Activated effector memory CD4-positive, alpha-beta T cell treated with Interleukin-2 at 50 U/mL for 16 hours (primary cell): ENCODE measurements at places on chromosomes 1 and 21.

- no peak for DNase-seq
Measured at GRCh38 chr1:80509965-80510522, 1290.7 kb upstream of the ADGRL2 start.

DNA sequence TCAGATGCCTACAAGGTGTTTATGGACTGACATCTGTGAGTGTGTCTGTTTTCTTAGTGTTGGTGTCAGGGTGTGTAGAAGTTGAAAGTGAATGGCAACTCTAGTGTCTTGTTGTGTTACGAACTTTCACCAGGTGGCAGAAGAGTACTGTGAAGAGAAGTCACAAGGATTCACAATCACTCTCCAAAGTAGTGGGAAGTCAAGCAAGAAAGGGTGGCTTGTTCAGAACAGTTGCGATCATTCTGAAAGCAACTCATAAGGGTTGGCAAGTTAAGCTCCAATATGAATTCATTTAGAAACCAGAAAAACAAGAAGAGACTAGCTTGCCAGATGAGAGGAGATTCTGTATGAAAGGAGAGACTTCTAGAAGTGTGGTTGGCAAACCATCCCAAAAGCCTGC, 86.1 kb downstream of the FASLG start:
- no peak for DNase-seq

GRCh38 chr1:151346082-151346768, 827 bp downstream of the RFX5 start:
- peak; percentile 4 for DNase-seq

DNA sequence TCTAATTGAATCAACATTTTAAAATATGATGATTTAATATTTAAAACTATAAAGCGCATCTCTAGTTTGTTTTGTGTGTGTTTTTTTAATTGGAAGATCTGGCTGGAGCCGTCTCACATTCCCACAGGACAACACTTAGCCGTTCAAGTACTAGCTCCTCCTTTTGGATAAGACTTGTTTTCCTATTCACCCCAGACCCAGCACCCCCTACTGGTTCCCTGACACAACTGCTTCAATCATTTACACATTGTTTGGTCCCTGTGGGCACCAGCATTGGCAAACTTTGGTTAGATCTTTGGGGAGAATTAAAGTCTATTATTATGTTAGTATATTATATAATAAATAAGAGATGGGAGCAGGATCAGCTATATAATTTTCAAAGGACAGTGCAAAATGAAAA, 34.5 kb downstream of the TYW3 start:
- DNase-seq, result no peak

- DNase-seq, result no peak
Measured at GRCh38 chr1:213852107-213852506, 135.7 kb upstream of the PROX1 start.

- DNase-seq, result no peak
Measured at GRCh38 chr21:34075091-34075425, 1.7 kb downstream of the MRPS6 start.

- no peak for DNase-seq
Measured at GRCh38 chr21:41201385-41201784, 33.4 kb downstream of the BACE2 start.

- DNase-seq, result no peak
Measured at GRCh38 chr1:166235728-166236127, 68.9 kb upstream of the FAM78B start.

GRCh38 chr1:159958719-159959380, 4.8 kb upstream of the SLAMF9 start:
- no peak for DNase-seq

DNA sequence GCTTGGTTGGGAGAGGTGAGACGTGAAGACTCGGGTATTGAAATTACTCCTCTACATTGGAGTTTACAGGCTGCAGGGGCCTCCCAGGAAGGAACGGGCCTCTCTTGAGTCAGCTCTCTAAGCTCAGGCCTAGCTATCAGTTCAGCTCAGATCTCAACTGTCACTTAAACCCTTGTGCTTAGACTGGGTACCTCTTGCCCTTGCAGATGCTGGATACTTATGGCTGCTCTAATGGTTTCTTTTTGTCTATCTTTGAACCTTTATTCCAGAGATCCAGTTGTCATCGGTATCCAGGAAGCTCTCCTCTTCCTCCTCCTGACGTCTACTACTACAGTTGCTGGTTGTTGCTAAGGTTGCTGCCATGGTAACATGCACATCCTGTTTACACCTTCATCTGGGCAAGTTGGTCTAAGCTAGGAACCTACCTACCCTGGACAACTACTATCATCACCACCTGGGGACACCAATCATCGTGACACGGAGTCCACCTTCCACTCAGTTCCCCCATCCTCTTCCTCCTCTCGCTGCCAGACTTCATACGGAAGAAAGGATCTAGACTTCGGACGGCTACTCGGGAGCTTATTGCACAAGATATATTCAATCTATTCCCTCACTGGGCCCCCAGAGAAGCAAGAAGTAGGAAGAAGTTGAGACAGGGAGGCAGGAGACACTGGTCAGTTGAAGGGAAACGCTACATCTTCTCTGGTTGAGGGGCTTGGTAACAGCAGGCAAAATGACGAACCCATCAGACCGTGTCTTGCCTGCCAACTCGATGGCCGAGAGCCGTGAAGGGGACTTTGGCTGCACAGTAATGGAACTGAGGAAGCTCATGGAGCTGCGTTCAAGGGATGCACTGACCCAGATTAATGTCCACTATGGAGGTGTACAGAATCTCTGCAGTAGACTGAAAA, 56.1 kb downstream of the ATP2B4 start:
- DNase-seq, result peak; percentile 34

- DNase-seq, result no peak
Measured at GRCh38 chr1:2165646-2166045, 28.9 kb downstream of the FAAP20 start.

DNA sequence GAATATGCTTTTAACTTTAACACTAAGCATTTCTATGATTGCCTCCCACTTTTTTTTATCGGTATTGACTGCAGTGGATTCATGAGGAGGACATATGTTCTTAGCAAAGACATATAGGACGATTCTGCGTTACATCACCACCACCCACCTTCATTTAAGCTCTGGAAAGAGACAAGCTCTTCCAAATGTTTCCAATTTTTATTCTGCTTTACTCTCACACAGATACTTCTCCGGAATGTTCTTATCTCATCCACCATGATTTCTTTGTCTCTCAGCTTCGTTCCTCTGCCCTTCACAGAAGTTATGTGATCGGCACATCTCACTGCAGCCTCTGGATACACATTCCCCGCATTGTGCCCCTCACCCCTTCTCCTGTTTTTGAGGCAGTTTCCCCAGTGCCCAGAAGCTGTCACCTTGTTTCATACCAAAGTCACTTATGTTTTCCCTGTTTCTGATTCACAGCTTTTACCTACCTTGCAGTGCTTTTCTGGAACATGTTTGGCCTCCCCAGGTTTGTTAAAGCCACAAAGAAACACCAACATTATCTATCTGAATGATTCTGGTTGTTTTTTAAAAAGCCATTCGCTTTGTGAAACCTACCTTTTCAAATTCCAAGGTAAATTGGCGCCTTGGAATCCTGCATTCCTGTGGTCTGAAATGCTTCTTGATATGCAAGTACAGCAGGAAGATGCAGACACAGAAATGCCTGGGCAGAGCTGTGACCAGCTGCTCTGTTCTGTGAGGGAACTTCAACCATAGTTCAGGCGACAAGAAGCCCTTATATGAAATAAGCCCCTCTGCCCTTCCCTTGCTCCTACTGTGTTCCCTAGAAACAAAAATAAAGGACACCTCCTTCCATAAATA, 1020.2 kb downstream of the TTLL7 start:
- DNase-seq, result no peak

- DNase-seq, result no peak
Measured at GRCh38 chr1:182291584-182292192, 99.9 kb downstream of the GLUL start.

- no peak for DNase-seq
Measured at GRCh38 chr1:116918714-116919357, 9.1 kb downstream of the PTGFRN start.

DNA sequence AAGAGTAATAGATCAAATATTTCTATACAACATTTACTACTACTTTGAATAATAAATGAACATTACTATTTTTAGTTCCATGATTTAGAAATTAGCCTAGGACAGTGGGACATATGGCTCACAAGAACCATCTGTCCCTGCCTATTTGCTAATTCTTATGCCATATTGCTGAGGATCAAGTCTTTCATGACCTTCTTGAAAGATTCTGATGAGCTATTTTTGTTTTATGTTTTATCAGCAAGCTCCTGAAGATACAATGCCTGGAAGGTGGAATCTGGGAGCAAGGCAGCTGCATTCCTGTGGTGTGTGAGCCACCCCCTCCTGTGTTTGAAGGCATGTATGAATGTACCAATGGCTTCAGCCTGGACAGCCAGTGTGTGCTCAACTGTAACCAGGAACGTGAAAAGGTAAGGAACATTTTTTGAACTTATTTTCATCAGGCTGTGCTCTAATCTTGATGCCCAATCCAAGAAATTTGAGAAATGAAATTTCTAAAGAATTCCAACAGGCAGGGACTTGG, 326.7 kb downstream of the PAPPA2 start:
- DNase-seq, result no peak

GRCh38 chr1:230210981-230211336, 143.9 kb downstream of the GALNT2 start:
- no peak for DNase-seq

GRCh38 chr1:226082959-226083301, 20.4 kb downstream of the H3-3A start:
- no peak for DNase-seq

DNA sequence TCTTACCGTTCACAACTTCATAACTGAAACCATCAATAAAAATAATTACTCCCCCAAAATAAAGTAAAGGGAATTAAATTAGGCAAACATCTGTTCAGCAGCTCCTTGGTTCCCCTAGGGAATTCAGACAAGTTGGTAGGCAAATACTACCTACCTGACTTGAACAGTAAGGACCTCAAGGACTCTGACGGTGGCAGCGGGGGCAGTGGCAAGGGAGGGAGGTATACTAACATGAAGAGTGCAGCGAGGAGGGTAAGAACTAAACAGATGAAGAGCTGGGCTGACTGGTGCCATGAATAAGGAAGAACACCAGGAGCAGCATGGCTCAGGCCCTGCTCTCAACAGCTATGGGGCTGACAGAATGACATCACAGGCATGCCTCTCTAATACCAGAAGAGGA, 33.1 kb downstream of the MTOR start:
- no peak for DNase-seq

GRCh38 chr1:116690849-116691406, 23.4 kb upstream of the IGSF3 start:
- no peak for DNase-seq

GRCh38 chr1:154896771-154897286, 26.7 kb upstream of the KCNN3 start:
- DNase-seq, result no peak

GRCh38 chr21:31184459-31184858, 146.2 kb upstream of the KRTAP19-8 start:
- DNase-seq, result peak; percentile 51

GRCh38 chr1:29650041-29650400, 413.7 kb downstream of the PTPRU start:
- no peak for DNase-seq

DNA sequence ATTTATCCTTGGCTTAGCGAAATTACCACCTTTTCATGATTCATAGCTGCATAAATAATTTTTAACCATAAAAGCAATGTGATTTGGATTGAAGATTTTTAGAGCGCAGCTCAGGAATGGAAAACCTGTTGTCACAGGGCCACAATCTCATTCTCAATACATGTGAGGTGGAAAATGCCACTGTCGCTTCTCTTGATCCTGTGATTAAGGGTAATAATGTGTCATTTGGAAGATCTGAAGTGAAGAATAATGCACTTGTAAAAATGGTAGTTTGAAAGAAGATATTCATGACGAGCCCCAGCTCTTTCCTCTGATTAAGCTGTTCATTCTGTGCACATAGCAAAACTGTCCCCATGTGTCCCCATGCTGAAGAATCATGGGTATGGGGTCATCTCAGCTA, 230.4 kb downstream of the BACH1 start:
- no peak for DNase-seq

DNA sequence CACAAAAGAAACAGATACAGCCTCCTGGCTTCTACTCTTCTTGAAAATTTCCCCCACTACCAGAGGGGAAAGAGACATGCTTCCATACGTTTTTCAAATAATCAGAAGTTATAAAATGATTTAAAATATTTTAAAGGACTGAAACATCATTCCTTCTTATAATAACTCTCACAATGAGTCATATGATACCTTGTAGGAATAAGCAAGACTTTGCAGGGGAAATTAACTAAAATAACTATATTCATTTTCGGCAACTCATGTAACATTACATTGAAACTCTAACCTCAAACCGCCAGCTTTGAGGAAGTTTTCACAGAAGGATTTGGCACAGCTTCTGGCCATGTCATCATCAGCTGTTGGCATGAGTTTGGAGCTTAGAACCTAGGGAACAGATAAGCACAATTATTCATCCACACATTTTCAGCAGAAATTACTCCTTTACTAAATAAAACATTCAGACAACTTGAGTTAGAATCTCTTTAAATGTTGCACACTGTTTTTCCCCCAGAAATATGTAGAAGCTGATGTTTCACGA, 85.9 kb downstream of the USP24 start:
- no peak for DNase-seq

GRCh38 chr1:209560952-209561351, 22.6 kb upstream of the CAMK1G start:
- no peak for DNase-seq

- no peak for DNase-seq
Measured at GRCh38 chr1:38004284-38005108, 818 bp downstream of the FHL3 start.

GRCh38 chr1:20534659-20535417, 17.5 kb upstream of the FAM43B start:
- DNase-seq, result no peak

- DNase-seq, result peak; percentile 32
Measured at GRCh38 chr1:169044296-169044695, 62.2 kb upstream of the ATP1B1 start.

DNA sequence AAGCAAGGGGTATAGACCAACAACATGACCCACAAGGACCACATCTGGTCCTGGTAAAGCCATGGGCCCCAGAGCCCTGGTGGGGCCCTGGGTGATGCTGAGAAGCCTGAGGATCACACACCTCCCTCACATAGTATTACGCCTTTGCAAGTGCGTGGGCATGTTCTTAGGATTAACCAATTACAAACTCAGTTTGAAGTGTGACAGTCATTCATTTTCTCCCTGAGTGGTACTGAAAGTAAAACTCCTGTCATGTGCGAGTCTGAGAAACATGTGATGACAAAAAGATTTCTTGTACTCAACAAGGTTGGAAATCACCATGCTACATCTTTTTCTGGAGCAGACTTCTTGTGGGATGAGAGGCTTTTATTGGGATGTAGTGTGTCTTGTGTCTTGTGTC, 315.3 kb upstream of the DUSP10 start:
- DNase-seq, result no peak
